ENCODE measurements at places on chromosomes 1 and 21.

DNA sequence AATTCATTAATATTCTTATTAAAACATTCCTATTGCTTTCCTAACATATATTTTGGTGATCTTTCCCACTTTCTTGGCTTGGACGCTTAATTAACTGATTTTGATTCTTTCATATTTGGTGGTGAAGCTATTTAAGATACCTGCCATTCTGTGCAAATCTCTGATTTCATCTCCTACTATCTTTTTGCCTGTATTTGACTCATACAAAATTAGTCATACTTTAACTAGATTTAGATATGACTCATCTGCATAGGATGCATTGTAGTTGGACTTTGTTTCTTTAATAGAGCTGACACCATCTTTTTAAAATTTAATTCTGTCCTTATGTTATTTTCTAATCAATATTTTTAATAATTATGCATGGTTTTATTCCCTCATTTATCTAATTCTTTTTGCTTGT, 93.8 kb upstream of the PLPPR4 start:
- no peak for DNase-seq

DNA sequence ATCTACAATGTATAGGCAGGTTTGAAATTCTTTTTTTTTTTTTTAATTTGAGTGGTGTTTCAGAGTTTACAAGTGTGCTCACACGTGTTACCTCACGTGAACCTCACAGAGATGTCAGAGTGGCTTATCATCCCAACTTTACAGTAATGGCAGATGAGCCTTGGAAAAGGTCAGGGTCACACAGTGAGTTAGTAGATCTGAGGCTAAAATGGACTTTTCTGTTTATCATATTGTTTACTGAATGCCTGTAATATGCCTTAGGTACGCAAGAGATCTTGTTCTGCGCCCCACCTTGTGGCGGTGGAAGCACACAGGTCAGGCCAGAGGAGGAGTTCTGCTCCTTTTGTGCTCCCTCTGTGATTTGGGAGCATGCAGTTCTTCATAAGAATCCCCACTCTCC, 80.0 kb downstream of the DYRK1A start:
- DNase-seq, result no peak

- DNase-seq, result no peak
Observed at GRCh38 chr21:14453339-14454015, 70.5 kb upstream of the HSPA13 start.

DNA sequence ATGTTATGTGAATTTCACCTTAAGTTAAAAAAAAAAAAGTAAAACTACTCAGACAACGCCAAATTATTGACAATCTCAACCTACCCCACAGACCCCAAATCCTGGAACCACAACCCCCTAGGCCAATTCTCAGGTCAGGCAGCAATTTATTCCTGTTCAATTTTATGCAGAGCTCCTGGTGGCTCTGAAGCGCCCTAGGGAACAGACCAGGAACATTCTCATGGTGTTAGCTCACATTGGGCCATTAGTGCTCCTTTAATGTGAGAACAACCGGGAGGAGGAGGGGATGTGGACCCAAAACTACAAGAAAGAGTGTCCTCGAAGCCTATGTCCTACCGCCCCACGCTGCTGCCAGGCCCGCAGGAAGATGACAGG, 403 bp upstream of the PSEN2 start:
- DNase-seq, result no peak

GRCh38 chr1:114314098-114314497, 160.4 kb upstream of the SYT6 start:
- no peak for DNase-seq

GRCh38 chr1:17742583-17742982, 12.6 kb upstream of the ACTL8 start:
- DNase-seq, result no peak
